ENCODE measurements at places on chromosomes 5 and 9.

- DNase-seq: no peak
Observed at GRCh38 chr9:22446589-22446949, at the start of gene DMRTA1. Gene DMRTA1 (plus strand): TSS chr9:22446824. CDS start chr9:22447066, 242 bp downstream.

DNA sequence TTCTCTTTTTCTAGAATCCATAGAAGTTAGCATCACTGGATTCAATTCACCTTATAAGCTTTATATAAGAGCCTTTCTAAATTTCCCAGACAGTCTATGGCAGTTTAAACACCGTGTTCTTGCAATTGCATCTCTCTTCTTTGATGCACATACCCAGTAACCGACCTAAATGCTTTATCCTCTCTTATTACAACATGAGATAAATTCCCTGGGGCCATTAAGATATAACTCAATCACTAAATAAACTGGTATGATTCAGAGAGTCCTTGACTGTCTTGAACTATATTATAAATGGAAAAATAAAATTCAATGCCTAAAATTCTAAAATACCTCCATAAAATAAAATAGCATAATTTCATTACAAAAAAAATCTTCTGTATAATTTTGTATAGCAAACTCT, 98.1 kb downstream of the DIRAS2 start:
- DNase-seq: no peak

- no peak for DNase-seq
Observed at GRCh38 chr5:76927961-76928360, 24.9 kb upstream of the CRHBP start.

GRCh38 chr9:122364117-122364782, 6.6 kb upstream of the PTGS1 start:
- no peak for DNase-seq

DNA sequence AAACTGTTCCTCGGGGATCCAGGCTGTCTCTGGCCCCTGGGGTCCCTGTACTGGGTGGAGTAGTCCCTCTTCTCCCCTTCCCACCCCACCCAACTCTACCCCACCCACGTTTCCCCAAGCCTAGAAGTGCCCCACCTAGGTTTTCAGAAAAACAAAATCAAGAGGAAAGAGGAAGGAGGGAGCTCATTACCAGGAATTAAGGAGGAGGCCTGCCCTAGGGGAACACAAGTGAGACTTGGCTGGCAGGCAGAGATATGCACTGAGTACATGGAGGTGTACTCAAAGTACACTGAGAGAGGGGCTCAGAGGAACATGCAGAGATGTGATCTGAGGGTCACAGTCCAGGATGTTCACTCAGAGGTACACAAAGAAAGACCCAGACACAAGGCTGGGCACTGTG, 10.2 kb downstream of the AQP3 start:
- DNase-seq: no peak

- no peak for DNase-seq
Observed at GRCh38 chr9:113922160-113922559, 46.1 kb downstream of the ZNF618 start.

- no peak for DNase-seq
Observed at GRCh38 chr5:17898766-17899165, 264.5 kb downstream of the TAF11L14 start.

GRCh38 chr9:76571743-76572146, 112.8 kb downstream of the GCNT1 start:
- DNase-seq: no peak

GRCh38 chr5:59357381-59357977, 536.0 kb downstream of the PDE4D start:
- no peak for DNase-seq

GRCh38 chr5:179821298-179822058, 773 bp downstream of the SQSTM1 start:
- DNase-seq: peak; percentile 81

GRCh38 chr9:116599342-116599884, 87.7 kb upstream of the TRIM32 start:
- no peak for DNase-seq

GRCh38 chr9:106616851-106617345, 246.1 kb upstream of the ZNF462 start:
- DNase-seq: no peak

DNA sequence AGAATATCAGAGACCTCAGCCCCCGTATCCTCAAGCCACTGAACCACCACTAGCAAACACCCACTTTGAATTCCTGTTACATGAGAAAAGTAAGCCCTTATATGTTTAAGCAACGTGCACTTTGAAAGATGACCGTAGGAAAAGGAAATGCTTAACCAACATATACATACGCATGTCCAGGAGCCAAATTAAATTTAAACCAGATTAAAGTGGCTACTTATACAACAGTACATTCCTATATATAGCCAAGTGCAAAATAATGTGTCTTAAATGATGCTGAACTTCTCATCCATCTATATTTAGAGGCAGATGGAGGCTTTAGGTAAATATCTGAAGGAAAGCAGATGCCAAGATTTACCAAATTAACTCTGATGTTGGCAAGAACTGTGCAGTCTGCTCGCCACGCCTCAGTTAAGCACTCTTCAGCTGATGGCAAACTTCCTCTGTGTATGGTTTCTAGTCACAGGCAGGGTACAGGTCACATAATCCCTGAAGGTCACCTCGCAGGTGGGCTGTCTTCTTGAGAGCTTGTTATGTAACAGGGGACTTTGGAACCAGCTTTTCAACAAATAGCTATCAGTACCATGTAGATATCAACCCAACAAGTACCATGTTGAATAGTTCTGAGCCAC, 8.6 kb downstream of the GCNT4 start:
- DNase-seq: no peak
